ENCODE measurements at places on chromosomes 13 and 19. TPM values are rescaled to one million over a fixed set of nuclear protein-coding genes. Genes with fewer than 3 reads are reported as not detected.

Gene GAPDHS
- not detected for total RNA-seq

GRCh38 chr19:5093297-5093928 lies 124.5 kb downstream of the KDM4B start:
- H3K4me1 ChIP-seq: peaks cover 26% of the 10 kb centered on the region
- H3K36me3 ChIP-seq: peaks cover 2% of the 10 kb centered on the region
- no peak overlapping the region for H3K4me3 ChIP-seq
- no peaks in the 10 kb centered on the region for H3K27me3 ChIP-seq

DNA sequence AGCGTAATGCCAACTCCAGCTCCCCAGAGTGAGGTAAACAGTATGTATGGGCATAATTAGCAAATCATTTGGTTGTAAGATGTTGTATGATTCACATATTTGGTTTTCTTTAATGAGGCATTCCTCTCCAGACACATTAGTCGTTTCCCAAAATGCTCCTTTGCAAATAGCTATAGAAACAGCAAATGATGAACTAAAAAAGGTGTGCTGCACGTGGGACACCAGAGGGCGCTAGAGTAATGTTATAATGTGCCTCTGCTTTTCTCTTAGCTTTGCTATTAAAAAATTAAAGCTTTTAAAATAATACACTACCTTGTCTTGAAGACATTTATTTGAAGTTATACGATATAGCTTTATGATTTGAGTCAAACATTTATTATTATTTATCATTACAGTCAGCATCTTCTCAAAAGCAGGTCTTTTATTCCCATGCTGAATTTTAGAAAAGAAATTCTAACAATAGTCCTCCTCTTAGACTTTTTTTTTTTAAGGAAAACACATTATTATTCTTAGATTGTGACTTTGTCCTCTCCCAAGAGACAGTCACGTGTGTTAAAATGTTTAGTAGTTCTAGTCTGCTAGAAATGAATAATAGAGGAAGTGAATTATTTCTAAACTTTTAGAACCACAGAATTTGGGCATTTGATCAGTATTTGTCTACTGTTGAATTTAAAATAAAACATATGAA lies 121.6 kb upstream of the FRY start:
- H3K36me3 ChIP-seq: no peaks in the 10 kb centered on the region
- no peaks in the 10 kb centered on the region for H3K27me3 ChIP-seq
- H3K27ac ChIP-seq: no peak overlapping the region
- H3K4me3 ChIP-seq: no peak overlapping the region

DNA sequence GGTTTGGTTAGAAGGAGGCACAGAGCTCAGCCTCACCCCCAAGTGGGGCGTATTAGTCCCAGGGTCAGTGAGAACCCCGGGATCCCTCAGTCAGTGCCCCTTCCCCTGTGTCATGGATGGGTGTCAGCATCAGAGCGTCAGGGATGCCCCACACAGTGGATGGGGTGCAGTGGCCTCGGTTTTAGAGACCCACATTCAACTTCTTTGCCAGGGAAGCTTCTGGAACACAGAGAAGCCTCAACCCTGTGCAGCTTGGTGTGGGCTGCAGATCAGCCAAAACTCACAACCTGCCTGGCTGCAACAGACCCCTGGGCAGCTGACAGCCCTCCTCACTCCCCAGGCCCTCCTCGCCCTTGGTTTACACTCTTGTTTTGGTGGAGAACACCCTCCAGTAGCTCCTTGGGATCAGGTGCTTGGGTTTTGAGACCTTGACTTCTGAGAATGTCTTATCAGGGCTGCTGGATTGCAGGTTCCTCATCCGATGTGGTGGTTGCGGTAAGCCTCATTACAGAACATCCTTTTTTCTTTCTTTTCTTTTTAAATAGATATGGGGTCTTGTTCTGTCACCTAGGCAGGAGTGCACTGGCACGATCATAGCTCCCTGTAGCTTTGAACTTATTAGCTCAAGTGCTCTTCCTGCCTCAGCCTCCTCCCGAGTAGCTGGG lies 11.0 kb downstream of the ZNF333 start:
- H3K27me3 ChIP-seq: no peaks in the 10 kb centered on the region
- no peaks in the 10 kb centered on the region for H3K4me1 ChIP-seq
- H3K27ac ChIP-seq: no peak overlapping the region
- no peak overlapping the region for H3K4me3 ChIP-seq

Gene PCDH17
- 3.6 TPM for total RNA-seq

GRCh38 chr13:107209824-107210722 lies 642.1 kb upstream of the ARGLU1 start:
- no peaks in the 10 kb centered on the region for H3K27me3 ChIP-seq
- H3K4me3 ChIP-seq: no peak overlapping the region
- H3K27ac ChIP-seq: no peak overlapping the region
- DNase-seq: no peak
- H3K36me3 ChIP-seq: no peaks in the 10 kb centered on the region
- H3K4me1 ChIP-seq: no peaks in the 10 kb centered on the region

DNA sequence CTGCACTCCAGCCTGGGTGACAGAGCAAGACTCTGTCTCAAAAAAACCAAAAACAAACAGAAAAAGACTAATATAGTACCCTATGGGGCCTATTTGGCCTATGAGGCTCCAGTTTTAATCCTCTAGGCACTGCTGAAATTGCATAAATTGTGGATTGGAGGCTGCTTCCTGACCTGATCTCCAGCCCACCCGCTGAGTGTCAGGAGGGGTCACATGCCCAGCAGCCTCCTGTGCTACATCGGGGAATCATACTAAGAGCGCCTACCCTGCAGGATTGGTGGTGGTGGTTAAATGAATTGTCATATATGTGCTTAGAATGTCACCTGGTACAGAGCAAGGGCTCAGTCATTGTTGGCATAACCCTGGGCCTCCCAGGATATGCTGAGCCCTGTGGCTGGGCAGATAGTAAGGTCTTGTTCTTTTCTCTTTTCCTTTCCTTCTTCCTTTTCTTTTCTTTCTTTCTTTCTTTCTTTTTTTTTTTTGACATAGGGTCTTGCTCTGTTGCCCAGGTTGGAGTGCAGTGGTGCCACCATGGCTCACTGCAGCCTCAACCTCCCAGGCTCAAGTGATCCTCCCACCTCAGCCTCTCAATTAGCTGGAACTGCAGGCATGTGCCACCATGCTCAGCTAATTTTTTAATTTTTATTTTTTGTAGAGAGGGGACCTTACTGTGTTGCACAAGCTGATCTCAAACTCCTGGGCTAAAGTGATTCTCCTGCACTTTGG lies 31.3 kb downstream of the LTBP4 start:
- H3K4me1 ChIP-seq: no peaks in the 10 kb centered on the region
- H3K4me3 ChIP-seq: no peak overlapping the region

Gene ELAVL3
- not detected for total RNA-seq

DNA sequence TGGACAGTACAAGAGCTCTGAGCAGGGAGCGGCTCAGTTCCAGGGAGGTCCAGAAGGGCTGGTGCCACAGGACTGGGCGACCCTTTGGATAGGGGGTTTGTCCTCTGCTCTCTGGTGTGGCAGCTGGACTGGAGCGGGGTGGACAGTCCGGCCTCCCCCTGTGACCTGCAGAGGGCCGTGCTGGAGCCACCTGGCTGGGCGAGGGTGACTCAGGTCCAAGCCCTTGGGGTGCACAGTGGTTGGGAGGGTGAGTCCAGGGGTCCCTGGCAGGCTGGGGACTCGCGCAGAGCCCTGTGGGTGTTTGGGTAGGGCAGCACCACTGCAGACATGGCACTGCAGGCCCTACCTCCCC lies 7.2 kb downstream of the SSBP4 start:
- no peak for DNase-seq
- no peaks in the 10 kb centered on the region for H3K36me3 ChIP-seq
- H3K27ac ChIP-seq: no peak overlapping the region
- H3K4me3 ChIP-seq: no peak overlapping the region

Gene SERTM1
- 3.8 TPM for total RNA-seq

- H3K4me3 ChIP-seq: no peak overlapping the region
- no peak overlapping the region for H3K27ac ChIP-seq
- H3K4me1 ChIP-seq: no peaks in the 10 kb centered on the region
These were observed 16.3 kb downstream of the DCUN1D2 start for GRCh38 chr13:113474179-113474578.

GRCh38 chr13:50197705-50198104 lies 182.5 kb downstream of the KCNRG start:
- no peak overlapping the region for H3K27ac ChIP-seq
- DNase-seq: no peak
- no peaks in the 10 kb centered on the region for H3K27me3 ChIP-seq
- peaks cover 11% of the 10 kb centered on the region for H3K4me1 ChIP-seq

Gene BAX
- 40.3 TPM for total RNA-seq

DNA sequence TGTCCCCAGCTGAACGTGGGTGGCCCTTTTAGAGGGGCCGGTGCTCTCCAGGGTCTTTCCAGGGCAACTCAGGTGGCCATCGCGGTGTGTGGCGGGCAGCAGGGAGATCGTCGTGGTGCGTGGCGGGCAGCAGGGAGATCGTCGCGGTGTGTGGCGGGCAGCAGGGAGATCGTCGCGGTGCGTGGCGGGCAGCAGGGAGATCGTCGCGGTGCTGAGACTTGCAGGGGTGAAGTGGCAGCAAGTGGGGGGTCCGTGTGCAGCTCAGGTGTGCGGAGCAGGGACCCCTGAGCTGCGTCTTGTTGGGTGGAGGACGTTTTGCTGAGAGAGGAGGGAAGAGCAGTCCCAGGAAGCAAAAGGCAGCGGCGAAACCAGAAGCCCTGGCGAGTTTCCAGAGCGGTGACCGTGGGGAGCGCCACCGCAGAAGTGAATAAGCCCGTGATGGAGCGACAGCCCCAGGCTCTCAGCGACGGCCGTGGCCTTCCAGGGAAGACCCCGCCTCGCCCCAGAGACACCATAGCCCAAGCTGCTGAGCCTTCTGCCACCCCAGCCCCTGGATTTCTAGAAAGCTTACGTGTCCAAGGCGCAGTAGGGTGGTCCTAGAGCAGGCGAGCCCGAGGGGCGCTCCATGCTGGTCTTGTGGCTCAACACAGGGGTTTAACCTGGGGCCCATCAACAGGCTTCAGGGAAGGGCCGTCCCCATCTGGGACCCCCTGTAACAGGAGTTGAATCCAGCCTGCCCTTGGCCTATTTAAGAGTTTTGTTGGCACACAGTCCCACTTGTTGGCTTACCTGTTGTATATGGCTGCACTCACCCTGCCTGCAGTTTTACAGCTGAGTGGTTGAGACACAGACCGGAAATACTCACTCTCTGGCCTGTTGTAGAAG lies 5.4 kb downstream of the NCLN start:
- DNase-seq: no peak
- H3K36me3 ChIP-seq: no peaks in the 10 kb centered on the region
- peaks cover 14% of the 10 kb centered on the region for H3K4me1 ChIP-seq
- no peaks in the 10 kb centered on the region for H3K27me3 ChIP-seq
- H3K4me3 ChIP-seq: no peak overlapping the region

DNA sequence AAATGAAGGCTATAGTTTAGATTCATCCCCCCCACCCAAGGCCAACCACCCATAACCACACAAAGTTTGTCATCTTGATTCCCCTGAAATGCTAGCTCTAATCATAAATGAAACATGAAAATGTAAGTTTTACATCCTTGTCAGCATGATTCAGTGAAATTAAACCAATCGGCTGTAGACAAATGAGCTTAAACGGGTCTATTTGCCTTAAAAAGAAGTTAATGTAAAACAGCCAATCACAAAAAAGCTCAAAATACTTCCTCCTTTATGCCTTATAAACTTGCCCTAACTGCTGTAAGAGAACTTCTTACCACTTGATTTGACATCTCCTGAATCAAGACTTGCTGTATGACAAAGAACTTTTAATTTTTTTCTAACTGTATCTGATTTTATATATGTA lies 34.5 kb upstream of the MRI1 start:
- no peaks in the 10 kb centered on the region for H3K36me3 ChIP-seq
- no peak overlapping the region for H3K4me3 ChIP-seq
- no peak for DNase-seq
- H3K27ac ChIP-seq: no peak overlapping the region

DNA sequence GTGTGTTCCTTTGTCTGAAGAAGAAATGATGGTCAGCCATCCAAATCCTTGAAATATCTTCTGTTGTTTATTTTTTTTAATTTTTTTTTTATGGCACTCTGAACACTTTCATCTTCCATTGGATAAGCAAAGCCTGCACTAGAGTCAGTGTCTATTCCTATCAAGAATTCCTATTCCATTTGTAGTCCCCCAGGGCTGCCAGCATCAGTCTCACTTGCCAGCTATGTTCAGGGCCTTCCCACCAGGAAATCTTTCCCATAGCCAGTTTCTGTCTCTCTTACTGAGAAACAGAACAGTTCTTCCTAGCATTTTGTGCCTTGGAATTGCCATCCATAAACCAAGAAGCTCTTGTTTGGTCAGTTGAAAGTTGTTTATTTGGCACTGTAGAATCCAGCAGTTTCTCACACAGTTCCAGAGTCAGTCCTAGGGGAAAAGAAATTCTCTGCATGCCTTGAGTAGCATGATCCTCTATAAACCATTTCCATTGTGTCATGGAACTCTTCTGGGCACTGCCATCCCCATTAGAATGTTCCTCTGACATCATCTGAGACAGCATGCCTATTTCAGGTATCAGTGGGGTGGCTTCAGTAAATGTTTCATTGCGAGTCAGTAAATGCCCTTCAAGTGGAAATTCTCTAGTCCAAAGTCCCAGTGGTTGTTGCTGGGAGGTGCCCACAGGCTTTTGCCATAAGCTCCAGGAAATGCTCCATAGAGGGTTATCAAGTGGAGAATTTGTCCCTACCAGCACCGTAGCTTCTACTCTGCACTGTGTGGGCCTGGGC lies 18.7 kb upstream of the SPRYD7 start:
- no peak overlapping the region for H3K4me3 ChIP-seq
- no peaks in the 10 kb centered on the region for H3K36me3 ChIP-seq
- DNase-seq: no peak
- no peaks in the 10 kb centered on the region for H3K4me1 ChIP-seq
- no peaks in the 10 kb centered on the region for H3K27me3 ChIP-seq
- H3K27ac ChIP-seq: no peak overlapping the region

Gene PTGIR
- 9.0 TPM for total RNA-seq

Gene KIR3DL2
- total RNA-seq: not detected

Gene MISP3
- 9.9 TPM for total RNA-seq

- H3K27ac ChIP-seq: no peak overlapping the region
- H3K4me1 ChIP-seq: peaks cover 21% of the 10 kb centered on the region
- no peaks in the 10 kb centered on the region for H3K27me3 ChIP-seq
- DNase-seq: no peak
- no peak overlapping the region for H3K4me3 ChIP-seq
These were observed 713.4 kb upstream of the PCDH20 start for GRCh38 chr13:62129000-62129551.

DNA sequence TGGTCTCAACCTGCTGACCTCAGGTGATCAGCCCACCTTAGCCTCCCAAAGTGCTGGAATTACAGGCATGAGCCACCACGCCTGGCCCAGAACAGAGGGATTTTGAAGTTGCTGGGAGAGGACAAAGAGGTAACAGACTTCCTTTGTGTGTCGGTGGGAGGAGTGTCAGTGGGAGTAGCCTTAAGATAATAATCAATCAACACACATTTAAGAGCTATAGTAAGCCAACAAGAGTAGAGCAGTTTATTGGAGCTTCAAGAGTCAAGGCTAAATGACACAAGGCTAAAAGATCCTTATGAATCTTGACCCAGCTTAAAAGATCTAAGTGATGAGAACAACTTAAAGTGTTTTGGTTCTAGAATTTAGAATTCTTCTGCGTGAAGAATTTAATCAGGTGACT lies 47.3 kb upstream of the NBEA start:
- DNase-seq: no peak
- no peaks in the 10 kb centered on the region for H3K27me3 ChIP-seq
- no peaks in the 10 kb centered on the region for H3K4me1 ChIP-seq
- H3K36me3 ChIP-seq: no peaks in the 10 kb centered on the region

Gene C5AR1
- total RNA-seq: 1.2 TPM

- H3K4me3 ChIP-seq: no peak overlapping the region
- no peaks in the 10 kb centered on the region for H3K27me3 ChIP-seq
- H3K4me1 ChIP-seq: no peaks in the 10 kb centered on the region
- no peak for DNase-seq
- H3K36me3 ChIP-seq: peaks cover 14% of the 10 kb centered on the region
- H3K27ac ChIP-seq: no peak overlapping the region
These were observed 29.0 kb downstream of the CARS2 start for GRCh38 chr13:110676595-110677587.

All from thyroid gland (tissue), 4 donors.